ENCODE measurements at places on chromosomes 5 and 9.

DNA sequence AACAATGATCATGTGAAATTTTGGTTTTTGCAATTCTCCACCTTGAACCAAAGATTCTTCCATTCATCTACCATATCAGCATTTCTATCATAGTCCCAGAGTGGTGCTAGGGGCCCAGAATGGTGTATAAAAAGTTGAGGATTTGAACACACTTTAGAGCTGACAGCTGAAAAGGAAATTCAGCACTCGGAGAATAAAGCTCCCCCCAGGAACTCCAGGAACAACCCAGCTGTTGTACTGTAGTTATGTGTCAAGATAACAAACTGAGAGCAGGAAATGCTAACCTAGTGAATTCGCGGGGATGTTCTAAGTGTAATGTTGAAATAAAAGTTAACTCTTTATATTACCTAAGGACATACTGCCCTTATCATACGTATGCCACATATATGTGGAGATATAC is 216.7 kb downstream of the NFIB start:
- DNase-seq = no peak

DNA sequence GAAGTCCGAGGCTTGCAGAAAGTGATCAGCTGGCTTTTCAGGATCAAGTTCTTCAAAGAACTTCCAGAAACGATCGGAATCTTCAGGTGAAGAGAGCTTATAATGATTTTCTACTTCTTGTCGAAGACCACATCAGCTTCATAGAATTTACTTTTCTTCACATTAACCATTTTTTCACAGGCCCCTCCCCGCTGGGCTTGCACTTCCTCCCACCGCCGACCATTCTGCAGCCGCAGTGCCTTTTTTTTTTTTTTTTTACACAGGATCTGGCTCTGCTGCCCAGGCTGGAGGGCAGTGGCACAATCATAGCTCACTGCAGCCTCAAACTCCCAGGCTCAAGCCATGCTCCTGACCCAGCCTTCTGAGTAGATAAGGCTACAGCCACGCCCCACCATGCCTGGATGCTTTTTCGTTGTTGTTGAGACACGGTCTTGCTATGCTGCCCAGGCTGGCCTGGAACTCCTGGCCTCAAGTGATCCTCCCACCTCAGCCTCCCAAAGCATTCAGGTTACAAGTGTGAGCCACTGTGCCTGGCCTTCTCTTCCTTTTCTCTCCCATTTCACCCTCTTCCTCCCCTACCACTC is 15.3 kb upstream of the RNF130 start:
- DNase-seq = no peak

DNA sequence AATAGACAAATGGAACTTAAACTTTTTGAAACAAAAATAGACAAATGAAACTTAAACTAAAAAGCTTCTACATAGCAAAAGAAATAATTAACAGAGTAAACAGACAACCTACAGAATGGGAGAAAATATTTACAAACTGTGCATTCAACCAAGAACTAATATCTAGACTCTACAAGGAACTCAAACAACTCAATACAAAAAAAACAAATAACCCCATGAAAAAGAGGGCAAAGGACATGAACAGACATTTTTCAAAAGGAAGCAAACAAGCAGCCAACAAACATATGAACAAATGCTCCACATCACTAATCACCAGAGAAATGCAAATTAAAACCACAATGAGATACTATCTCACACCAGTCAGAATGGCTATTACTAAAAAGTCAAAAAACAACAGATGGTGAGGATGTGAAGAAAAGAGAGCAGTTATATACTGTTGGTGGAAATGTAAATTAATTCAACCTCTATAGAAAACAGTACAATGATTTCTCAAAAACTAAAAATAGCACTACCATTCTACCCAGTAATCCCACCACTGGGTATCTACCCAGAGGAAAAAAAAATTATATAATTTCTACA is 170.8 kb upstream of the RGMB start:
- DNase-seq = no peak

- DNase-seq = no peak
These were observed 892.9 kb downstream of the NR2F1-AS1 start for GRCh38 chr5:92687821-92688722.

DNA sequence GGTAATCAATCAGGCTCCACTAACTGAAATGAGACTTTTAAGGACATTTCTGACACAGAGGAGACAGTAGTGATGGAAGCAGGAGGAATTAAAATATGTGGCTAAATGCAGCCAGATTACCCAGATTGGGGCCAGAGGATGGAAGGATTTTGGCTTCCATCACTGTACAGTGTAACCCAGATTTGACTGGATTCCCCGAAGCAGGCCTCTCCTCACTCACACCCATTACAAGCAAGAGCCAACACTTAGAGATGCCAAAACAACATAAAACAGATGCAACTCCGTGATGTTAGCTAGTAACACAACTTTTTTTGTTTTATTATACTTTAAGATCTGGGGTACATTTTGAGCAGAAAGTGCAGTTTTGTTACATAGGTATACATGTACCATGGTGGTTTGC is 17.6 kb downstream of the TEK start:
- no peak for DNase-seq

DNA sequence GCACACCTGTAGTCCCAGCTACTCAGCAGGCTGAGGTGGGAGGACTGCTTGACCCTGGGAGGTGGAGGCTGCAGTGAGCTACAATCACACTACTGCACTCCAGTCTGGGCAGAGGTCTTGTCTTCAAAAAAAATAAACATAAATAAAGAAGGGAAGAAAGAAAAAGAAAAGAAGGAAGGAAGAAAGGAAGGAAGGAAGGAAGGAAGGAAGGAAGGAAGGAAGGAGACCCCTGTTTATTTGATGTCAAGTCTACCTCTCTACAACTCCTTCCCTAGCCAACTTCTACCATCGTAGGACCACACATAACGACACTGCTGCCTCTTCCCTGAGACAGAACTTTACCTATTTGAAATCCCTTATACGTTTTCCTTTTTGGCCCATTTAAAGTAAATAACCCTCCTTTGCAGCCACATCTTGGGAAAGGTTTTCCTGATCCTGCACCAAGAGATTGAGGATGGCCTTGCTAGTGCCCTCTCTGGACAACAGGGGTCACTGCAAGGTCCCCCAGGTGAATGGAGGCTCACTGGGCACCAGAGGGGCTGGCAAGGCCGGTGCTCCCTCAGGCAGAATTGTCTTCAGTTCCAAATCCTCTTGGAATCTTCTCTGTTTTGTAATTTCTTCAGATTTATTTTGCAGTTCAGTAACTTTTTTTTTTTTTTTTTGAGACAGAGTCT is 10.5 kb downstream of the RPS14 start:
- DNase-seq = no peak

- no peak for DNase-seq
These were observed 5.5 kb downstream of the MAN2A1 start for GRCh38 chr5:109695005-109695926.
